ENCODE measurements at places on chromosomes 2 and 18.

DNA sequence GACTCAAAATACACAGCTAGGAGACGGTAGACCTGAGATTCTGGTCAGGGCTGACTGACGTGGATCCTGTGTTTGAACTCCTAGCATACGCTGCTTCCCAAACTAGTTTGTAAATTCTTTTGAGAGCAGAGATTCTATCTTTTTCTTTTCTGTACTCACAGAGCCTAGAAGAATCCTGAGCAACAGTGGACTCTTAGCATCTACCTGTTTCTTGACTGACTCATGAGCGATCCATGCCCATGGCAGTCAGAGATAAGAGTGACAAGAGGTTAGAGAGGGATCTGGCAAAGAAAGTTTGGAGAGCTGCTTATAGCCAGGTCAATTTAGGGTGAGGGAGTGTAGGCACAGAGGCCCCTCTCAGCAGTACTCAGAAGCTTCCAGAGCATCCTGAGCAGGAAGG, 41.1 kb upstream of the PPP1CB start:
- DNase-seq, result no peak

- no peak for DNase-seq
Measured at GRCh38 chr2:169046440-169047151, 15.5 kb upstream of the ABCB11 start.

GRCh38 chr18:79917853-79918614, 33.4 kb downstream of the SLC66A2 start:
- DNase-seq, result no peak

- no peak for DNase-seq
Measured at GRCh38 chr2:41768310-41768709, 279.5 kb upstream of the PKDCC start.

DNA sequence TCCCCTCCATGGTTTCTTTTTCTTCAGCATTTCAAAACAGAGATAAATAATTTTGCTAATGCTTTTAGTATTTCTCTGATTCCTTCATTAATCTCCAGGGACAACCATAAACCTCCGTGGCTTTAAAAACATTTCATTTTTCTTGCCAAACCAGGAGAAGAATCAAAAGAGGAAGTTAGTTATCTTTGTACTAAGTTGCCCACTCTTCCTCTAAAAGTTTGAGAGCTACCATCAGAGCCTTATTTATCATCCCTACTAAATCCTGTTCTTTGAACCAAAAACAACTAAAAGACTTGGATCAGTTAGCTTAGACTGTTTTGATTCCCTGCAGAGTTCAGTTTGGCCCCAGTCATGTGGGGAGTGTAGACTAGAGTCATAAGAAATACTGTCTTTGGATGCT, 208.4 kb downstream of the SETBP1 start:
- DNase-seq, result no peak

GRCh38 chr2:106191511-106192016, 2.5 kb downstream of the UXS1 start:
- no peak for DNase-seq

Measured in neuronal stem cell (in vitro differentiated cells).